ENCODE measurements at places on chromosomes 6 and 20.

- no peak for DNase-seq
Observed at GRCh38 chr20:36642136-36642535, 3.9 kb downstream of the SLA2 start.

GRCh38 chr20:33689973-33690372 is 3.8 kb upstream of the E2F1 start:
- DNase-seq = peak; percentile 44

GRCh38 chr6:27141529-27142015 is 105.9 kb upstream of the PRSS16 start:
- no peak for DNase-seq

GRCh38 chr20:20546402-20546801 is 166.0 kb downstream of the RALGAPA2 start:
- no peak for DNase-seq

DNA sequence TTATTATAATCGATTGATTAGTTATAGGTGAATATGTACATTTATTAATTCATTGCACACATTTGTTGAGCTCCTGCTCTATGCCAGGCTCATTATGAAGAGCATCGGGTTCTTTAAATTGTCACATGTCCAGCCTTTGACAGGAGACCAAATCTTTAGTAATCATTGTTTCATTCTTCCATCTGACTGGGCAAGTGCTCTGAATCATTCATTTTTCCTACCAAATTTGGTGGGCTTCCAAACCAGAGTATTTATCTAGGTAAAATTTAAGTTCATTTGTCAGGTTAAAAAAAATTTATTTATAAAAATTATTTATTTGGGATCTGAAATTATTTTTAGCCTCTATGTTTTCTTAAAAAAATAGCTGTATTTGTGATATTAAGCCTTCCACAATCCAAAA is 404.9 kb upstream of the MMS22L start:
- DNase-seq = peak; percentile 12

DNA sequence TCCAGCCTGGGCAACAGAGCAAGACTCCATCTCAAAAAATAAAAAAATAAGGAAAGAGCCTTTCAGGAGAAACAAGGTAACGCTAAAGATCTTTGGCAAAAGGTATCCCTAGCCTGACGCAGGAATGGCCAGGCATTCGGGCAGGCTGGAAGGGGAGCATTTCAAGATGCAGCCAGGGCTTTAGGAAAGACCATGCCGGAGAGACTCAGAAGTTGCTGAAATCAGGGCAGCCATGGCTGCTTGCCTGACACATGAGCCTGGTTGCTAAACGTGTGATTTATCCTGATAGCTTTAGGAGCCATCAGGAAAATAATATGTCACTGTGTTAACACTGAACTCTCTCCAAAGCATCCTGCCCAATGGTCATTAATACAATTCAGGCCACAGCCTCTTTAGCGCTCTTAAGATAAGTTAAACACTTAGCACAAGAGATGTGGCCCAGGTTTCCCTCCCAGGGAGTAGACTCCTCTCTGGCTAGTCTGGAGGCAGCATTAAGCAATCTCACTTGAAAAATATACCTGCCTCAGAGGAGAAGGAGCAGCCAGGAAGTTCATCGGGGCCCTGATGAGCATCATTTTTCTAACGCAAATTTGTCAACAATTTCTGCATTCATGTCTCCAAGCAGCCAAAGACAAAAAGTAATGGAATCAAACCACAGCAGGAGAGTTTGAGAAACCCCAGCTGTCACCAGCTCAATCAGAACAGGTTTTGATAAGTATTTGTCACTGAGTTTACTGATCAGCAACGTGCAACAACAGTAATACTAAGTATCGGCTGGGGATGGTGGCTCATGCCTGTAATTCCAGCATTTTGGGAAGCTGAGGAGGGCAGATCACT is 200.0 kb downstream of the ZMYND8 start:
- no peak for DNase-seq

GRCh38 chr6:16776394-16777017 is 15.2 kb upstream of the ATXN1 start:
- DNase-seq = no peak

DNA sequence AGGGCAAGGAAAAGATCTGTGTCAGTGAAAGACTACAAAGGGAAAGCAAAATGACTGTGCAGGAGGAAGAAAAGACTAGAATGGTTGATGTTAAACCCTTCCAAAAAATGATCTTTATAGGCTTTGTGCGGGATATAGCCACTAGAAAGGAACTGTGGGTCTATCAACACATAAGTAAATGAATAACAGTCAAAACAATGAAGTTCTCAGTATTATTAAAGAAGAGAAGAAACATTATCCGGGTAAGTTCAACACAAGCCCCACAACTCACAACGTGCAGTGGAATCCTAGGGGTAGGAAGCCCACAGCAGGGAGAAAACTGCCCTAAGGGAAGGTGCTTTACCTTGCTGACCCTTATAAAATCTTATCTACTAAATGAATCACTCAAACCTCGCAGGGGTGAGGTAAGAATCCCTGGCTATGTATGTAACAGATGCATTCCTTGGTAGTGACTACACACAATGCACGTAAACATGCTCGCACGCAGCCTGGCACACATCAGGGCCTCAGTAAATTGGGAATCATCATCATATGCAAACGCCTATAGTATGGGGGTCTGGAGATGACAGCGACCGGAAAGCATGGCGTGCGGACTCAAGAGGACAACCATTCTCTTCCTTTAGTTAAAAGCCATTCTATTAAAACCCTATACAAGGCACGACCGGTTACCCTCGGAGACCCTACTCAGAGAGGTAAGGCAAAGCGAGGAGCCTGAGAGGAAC is 11.3 kb downstream of the TFAP2A start:
- DNase-seq = peak; percentile 89

DNA sequence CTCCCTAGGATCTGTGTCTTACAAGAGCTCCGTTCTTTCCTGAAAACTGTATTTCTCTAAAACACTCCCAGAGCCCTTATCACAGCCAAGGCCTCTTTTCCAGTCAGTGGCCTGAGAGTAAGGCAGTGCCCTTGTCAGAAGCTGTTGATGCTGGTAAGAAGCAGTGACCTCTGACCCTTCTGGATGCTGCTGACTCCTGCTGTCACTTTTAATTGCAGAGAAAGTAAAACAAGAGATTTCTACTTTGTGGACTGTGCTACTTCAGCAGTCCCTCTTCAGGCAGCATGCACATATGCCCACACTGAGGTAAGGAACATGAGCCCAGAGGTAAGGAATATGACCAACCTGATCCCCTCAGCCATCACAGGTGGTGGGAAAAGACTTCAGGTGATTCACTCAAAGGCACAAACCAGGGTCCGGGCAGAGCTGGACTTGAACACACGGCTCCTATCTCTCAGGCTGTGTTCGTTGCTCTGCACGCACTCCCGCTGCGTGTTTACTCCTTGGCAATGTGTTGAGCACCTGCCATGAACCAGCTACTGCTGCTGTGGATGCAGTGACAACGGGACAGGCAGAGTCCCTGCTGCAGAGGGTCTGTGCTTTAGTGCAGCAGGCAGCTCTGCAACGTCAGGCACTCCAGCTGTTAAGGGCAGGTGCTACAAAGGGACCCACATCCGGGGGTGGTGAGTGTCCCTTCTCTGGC is 201.9 kb upstream of the CST7 start:
- no peak for DNase-seq

DNA sequence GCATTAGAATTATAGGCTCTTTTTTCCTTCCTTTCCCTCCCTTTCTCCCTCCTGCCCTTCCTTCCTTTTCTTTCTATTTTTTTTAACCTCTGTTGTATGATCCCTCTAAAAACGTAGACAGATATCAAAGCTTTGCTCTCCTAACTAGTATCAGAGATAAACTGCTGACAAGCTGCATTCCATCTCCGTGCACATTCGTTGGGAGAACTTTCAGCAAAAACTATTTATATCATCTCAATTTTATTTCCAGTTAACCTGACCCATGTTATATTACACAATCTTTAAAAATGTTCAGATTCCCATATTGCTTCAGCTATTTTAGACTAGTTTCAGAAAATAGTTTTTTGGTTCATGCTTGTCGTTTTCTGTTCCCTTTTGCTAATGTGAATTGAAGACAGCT is 47.3 kb downstream of the RNF217 start:
- peak; percentile 26 for DNase-seq

GRCh38 chr6:106426250-106426970 is 65.9 kb downstream of the CRYBG1 start:
- no peak for DNase-seq

DNA sequence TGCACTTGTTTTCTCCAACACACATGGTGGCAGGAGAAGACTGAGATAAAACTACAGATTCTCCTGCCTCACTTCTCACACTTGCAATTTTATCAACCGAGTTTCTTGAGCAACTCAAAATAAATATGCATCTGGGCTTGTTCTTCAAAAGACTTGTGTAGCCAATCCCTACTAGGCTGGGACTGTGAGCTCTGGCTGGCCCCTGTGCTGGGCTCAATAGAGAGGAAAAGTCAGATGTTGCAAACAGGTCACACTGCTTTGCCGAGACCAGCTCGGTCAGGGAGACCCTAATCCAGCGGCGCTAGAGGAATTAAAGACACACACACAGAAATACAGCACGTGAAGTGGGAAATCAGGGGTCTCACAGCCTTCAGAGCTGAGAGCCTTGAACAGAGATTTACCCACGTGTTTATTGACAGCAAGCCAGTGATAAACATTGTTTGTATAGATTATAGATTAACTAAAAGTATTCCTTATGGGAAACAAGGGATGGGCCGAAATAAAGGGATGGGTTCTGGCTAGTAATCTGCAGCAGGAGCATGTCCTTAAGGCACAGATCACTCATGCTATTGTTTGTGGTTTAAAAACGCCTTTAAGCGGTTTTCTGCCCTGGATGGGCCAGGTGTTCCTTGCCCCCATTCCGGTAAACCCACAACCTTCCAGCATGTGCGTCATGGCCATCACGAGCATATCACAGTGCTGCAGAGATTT is 32.7 kb downstream of the FAM50B start:
- no peak for DNase-seq

DNA sequence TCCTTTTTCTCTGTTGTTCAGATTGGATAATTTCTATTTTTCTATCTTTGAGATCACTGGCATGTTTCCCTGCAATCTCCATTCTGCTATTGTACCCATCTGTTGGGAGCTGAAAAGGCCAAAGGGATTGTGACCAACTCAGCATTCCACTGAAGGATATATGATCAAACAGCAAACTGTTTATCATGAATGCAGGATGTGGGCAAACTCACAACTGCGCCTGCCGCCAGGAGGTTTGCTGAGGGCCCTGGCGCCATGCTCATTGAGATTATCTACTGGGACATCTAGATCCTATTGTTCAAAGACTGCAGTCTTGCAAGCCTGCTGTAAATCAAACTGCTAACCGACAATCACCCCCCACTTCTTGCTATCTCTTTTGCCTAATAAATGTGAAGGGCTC is 3.8 kb upstream of the FKBP1A start:
- DNase-seq = no peak

DNA sequence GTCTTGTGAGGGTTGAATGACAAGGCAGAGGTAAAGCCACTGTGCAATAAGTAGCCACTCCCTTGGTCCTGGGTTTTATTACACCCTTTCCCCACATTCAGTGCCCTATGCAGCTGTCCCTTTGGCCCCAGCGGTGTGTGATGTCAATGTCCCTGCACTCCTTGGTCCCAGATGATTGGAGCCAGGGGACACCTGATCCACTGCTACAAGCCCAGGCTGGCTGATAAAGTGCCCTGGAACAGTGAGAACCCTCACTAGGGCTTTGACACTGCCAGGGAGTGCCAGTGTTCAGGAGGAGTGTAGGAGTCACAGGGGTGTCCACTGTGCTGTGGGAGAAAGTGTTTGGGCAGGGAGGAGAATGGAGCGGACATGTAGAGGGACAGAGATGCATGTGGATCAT is 30.4 kb downstream of the GABRR1 start:
- no peak for DNase-seq

DNA sequence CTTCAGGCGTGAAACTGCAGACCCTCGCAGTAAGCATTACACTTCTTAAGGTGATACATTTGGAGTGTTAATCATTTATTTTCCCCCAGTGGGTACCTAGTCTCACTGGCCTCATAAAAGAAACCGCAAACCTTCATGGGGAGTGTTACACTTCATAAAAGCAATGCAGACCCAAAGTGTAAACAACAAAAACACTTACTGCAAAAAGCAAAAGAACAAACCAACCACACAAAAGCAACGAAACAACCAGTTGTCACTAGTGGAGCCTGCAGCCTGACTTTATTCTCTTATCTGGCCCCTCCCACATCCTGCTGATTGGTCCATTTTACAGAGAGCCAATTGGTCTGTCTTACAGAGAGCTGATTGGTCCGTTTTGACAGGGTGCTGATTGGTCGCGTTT is 23.8 kb downstream of the LY86 start:
- DNase-seq = no peak
